Smooth muscle cell of bladder (primary cell): ENCODE measurements at places on chromosomes 3 and 15. TPM values are rescaled to one million over a fixed set of nuclear protein-coding genes. Genes with fewer than 3 reads are reported as not detected.

Gene AHSG
- not detected in 2 replicates for total RNA-seq

Gene HDDC3
- 10.0 and 11.0 TPM in 2 replicates for total RNA-seq

Gene RETNLB
- total RNA-seq: not detected in 2 replicates

Gene GNAT1
- total RNA-seq: not detected in 2 replicates

Gene ATP8B4
- 155 and 183 TPM in 2 replicates for total RNA-seq

Gene FANCD2OS
- total RNA-seq: not detected in 2 replicates

Gene AQR
- 19.5 and 20.9 TPM in 2 replicates for total RNA-seq
